ENCODE measurements at places on chromosomes 5 and 9.

- DNase-seq: no peak
These were observed 522.7 kb downstream of the NR2F1-AS1 start for GRCh38 chr5:93058309-93058708.

GRCh38 chr9:71783120-71783523 is 14.8 kb upstream of the CEMIP2 start:
- DNase-seq: no peak

- DNase-seq: no peak
These were observed 83.0 kb upstream of the GNA14 start for GRCh38 chr9:77731008-77731698.

DNA sequence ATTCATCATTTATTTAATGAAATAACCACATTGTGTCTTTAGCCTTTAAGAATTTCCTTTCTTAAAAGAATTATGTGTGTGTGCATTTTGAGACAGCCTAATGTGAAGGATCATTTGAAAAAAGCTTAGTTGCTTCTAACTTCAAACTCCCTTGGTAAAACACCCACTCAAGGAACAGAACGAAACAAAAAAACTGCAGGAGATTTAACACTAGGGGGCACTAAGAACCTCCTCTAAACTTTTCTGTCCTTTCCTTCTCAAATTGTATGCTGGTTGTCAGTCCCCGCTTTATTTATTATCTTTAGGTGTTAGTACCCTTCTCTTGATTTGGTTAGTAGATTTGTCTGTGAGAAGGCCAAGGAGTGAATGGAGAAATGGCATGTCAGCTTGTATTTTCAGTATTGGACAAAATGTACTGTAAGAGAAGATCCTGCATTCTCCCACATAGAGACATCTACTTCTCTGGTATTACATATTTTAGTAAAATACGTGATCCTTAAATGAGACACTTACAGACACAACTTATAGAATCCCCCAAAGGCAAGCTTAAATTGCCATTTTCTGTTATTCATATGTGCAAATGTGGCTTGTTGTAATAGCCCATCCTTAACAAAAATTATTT is 229.7 kb downstream of the MRPS30 start:
- no peak for DNase-seq

DNA sequence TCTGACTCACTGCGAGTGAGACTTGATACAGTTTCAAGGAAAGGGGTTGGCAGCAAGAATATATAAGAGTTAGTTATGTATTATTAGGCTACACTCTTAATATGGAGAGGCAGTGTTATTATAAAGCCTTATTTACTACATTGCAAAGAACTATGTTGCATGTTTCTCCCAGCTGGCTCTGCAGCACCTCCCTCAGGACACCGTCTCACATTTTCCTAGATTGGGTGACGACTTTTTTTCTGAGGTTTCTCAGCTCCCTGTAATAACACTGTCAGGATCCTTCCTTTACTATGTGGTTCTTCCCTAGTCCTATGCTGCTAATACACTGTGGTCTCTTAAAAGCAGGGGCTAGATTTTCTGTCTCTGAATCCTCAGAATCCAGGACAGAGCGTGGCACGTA is 153.7 kb downstream of the INSYN2B start:
- no peak for DNase-seq

GRCh38 chr9:137141050-137141810 is 2.3 kb downstream of the GRIN1 start:
- no peak for DNase-seq

DNA sequence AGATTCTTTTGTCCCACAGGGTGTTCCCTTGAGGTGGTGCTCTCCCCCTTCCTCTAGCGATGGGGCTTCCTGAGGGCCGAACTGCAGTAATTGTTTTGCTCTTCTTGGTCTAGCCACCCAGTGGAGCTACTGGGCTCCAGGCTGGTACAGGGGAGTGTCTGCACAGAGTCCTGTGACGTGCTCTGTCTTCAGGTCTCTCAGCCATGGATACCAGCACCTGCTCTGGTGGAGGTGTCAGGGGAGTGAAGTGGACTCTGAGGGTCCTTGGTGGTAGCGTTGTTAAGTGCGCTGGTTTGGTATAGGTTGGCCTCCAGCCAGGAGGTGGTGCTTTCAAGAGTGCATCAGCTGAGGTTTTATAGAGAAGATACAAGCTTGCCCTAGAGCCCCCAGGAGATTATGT is 20.4 kb upstream of the CEP72 start:
- no peak for DNase-seq

DNA sequence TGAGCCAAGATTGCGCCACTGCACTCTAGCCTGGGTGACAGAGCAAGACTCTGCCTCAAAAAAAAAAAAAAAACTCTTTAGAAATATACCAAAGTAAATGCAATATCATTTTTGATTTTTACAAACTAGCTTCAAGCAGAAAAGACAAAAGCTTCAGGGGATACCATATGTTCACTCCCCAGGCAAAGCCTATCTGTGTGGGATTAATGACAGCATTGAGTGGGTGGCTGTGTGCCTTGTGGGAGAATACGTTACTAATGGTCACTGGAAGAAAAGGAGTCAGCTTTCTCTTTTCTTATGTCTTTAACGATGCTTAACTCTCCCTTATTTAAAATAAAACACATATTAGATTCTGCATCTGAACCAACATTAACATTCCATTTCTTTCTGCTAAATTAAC is 1.9 kb downstream of the PCA3 start:
- DNase-seq: no peak

- DNase-seq: no peak
These were observed 1.7 kb downstream of the PTAR1 start for GRCh38 chr9:69757996-69758675.

DNA sequence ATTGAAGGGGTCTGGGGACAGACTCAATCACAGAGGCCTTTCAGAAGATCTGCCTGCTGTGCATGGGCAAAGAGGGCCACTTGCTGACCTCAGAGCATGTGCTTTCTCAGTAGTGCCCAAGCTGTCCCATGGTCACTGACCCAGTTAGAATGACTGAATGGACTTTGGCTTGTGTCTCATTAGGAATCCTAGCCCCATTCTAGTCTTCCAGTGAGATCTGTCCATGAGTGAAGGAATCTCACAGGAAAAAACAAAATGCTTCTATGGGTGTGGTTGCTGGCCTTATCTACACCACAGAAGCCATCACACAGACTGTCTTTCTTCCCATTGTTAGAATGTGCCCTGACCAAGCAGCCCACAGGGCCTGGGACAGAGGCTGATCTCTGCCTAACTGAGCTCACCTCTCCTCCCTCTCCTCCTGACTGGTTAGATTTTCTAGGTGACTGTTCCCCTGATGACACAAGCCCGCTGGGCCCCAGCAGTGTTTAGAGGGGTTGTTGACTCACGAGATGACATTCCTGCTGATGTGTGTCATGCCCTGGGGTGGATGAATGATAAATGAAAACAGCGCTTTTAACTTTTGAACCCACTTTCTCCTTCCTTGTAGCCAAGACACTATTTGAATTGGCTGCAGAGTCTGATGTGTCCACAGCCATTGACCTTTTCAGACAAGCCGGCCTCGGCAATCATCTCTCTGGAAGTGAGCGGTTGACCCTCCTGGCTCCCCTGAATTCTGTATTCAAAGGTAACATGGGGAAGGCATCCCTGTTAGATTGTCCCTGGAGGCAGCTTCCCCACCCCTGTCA is 24.8 kb downstream of the TGFBI start:
- DNase-seq: no peak

- no peak for DNase-seq
These were observed 150.8 kb downstream of the TTC39B start for GRCh38 chr9:15156241-15156640.
